ENCODE measurements at places on chromosomes 6 and 20. TPM values are rescaled to one million over a fixed set of nuclear protein-coding genes. Genes with fewer than 3 reads are reported as not detected.
A peak's percentile ranks its signal among the peaks of the same experiment; 100 is the strongest.

The SIRPG gene
- not detected for total RNA-seq

The DSP gene
- 273 TPM for total RNA-seq

The FKBP1C gene
- total RNA-seq: not detected

- peak; percentile 18 for DNase-seq
- no peaks in the 10 kb centered on the region for H3K27me3 ChIP-seq
- no peaks in the 10 kb centered on the region for H3K36me3 ChIP-seq
- H3K4me3 ChIP-seq: no peak overlapping the region
- peaks cover 8% of the 10 kb centered on the region for H3K4me1 ChIP-seq
- H3K27ac ChIP-seq: no peak overlapping the region
Observed at GRCh38 chr6:136846046-136846445, 23.7 kb downstream of the PEX7 start.

GRCh38 chr6:151494936-151495320 is 1.1 kb downstream of the CCDC170 start:
- no peak for DNase-seq
- H3K4me1 ChIP-seq: no peaks in the 10 kb centered on the region
- H3K4me3 ChIP-seq: peak overlapping the region; percentile 65
- H3K36me3 ChIP-seq: no peaks in the 10 kb centered on the region

DNA sequence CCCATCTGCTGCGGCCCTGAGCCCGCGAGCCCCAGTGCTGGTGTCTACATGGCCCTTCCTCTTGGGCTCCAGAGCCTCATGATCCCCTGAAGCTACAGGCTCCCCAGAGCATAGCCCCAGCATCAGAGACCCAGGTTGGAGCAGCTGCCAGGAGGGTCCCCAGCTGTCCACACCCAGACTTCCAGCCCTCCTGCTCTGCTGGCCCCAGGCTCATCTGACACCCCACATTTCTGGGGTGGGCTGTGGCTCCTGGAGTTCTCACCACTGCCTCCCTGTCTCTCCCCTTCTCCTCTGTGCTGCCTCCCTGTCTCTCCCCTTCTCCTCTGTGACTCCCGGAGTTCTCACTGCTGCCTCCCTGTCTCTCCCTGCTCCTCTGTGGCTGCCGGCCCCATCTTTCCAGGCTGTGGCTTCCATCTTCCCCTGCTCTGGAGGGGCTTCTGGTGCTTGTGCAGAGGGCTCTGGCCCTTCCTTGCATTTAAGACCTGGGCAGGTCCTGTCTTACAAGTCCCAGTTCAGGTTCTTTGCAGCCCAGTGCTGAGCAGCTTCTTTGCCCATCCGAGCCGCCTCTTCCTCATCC is 108.1 kb downstream of the ERMARD start:
- no peaks in the 10 kb centered on the region for H3K36me3 ChIP-seq
- H3K27me3 ChIP-seq: no peaks in the 10 kb centered on the region
- H3K4me1 ChIP-seq: peaks cover 26% of the 10 kb centered on the region
- H3K27ac ChIP-seq: no peak overlapping the region

All from heart right ventricle (tissue), 16 donors.